Epithelial cell of prostate (primary cell): ENCODE measurements at places on chromosomes 6 and 20.

DNA sequence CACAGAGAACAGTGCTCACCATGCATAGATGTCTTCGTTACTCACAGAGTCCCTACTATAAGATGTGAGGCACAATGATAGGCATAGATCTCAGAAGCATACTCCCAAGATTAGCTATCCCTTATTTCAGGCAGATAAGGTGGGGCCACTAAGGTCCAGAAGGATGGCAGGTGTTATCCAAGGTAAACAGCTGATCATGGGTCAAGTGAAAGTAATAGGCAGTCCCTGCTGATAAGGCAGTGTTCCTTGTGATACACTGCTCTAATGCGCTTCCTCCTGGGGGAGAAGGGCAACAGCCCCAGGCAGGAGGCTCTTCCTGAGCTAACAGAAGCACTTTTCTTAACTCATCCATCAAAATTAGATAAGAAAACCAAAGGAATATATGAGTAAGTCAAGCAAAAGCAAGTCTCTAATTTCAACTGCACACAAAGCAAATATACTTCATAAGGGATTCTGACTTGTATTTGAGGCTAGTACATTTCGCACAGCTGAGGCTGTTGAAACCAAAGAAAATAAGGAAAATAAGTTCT lies 42.2 kb downstream of the METTL24 start:
- no peak for DNase-seq

DNA sequence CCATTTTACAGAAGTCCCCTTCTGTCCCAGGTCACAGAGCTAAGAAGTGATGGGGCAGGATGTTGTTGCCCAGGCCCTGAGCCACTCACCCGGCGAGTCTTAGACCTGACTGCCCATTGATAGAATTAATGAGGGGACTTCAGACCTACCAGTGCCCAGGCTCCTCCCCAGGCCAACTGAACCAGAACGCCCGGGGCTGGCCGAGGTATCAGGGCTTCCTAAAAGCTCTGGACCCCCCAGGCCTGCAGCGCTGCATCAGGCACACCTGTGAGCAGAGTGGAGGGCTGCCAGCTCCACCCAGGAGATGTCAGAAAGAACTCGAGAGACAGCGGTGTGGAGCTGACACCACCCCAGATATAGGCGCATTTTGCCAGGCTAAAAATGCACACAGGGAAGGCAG lies 3.5 kb downstream of the GPR31 start:
- no peak for DNase-seq

DNA sequence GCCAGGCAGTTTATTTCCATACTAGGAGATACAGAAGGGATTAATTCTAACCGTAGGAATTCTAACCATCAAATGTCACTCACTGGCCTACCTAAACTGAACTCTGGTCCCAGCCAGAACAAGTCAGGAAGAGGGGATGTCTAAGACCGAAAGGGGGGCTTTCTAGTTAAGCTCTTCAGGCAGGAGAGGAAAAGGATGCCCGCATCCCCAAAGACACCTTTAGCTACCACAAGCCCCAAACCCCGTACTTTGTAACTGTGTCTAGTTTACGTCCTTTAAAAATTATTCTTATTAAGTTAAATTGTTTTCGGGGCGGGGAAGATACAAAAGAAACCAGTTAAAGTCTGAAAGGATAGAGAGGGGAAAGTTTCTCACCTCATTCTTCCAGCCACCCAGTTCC lies 1.2 kb upstream of the ZNF76 start:
- no peak for DNase-seq

DNA sequence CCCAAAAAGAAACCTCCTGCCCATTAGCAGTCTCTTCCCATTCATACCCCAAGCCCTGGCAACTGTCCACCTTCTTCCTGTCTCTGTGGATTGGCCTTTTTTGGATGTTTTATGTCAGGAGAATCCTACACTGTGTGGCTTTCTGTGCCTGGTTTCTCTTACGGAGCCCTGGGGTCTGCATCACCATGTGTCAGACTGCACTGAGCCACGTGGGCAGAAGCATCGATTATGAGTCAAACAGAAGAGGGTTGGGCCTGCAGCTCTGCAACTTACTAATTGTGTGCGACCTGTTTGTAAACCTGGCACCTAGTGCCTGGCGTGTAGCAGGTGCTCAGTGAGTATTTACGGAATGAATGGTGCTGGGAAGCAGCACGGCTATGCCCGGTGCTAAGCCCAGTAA lies 62.6 kb downstream of the IGF2R start:
- no peak for DNase-seq

DNA sequence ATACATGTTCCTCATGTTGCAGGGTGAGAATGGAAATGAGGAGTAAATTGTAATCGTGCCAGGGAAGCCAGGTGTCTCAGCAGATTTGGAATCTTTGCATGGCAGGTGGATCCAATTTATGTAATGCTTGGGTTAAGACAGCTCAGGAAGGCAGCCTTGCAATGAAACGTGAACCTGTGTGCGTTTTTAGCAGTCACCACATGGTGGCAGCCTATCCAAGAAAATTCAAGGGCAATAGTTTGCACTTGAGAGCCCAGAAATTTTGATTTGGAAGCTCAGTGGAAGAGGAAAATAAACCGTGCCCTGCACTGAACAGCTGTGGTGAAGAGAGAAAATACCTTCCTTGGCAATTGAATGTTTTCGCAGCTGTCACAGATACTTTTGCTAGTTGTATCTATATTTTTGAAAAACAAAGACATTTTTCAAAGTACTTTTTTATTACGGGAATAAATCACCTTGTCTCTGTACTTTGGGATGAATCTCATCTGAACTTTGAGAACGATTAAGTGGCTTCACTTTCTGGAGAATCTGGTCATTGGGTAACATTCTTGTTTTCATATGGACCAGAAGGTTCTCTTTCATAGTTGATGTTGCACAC lies 26.5 kb downstream of the MTHFD1L start:
- no peak for DNase-seq

DNA sequence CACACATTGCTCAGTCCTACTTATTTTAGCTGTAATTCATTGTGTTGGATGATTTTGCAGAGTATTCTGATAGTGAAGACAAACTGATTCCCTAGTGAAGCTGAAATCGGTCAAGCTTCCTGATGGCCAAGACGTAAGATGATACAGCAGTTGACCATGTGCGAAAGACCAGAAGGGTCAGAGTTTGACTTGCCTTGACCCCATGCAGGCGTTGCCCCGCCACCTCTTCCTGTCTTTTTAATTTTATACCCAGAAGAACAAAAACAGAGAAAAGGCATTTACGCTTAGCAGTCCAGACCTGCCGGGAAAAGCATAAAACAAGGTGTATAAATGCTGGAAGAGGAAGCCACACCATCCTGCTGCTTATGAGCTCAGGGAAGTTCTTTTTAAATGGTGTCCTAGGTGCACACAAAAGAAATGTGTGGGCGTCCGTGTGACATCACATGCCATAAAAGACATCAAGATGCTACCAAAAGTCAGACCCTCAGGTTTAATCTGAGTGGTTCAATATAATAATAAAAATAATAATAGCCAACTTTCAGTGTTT lies 32.2 kb downstream of the TSHZ2 start:
- DNase-seq = no peak
